ENCODE measurements at places on chromosomes 7 and 10. TPM values are rescaled to one million over a fixed set of nuclear protein-coding genes. Genes with fewer than 3 reads are reported as not detected.
A peak's percentile ranks its signal among the peaks of the same experiment; 100 is the strongest.

CLDN15 gene
- 7.6 TPM for total RNA-seq

SDK1 gene
- total RNA-seq = 5.5 TPM

GIMAP6 gene
- 52.7 TPM for total RNA-seq

JMJD1C gene
- total RNA-seq = 68.0 TPM

GRCh38 chr7:33876596-33877274 lies 28.6 kb upstream of the BMPER start:
- H3K4me3 ChIP-seq = no peak overlapping the region
- DNase-seq = no peak
- H3K27me3 ChIP-seq = no peaks in the 10 kb centered on the region
- H3K4me1 ChIP-seq = no peaks in the 10 kb centered on the region
- H3K27ac ChIP-seq = peak overlapping the region; percentile 14

- H3K27me3 ChIP-seq = no peaks in the 10 kb centered on the region
- peaks cover 31% of the 10 kb centered on the region for H3K4me1 ChIP-seq
- DNase-seq = no peak
- no peaks in the 10 kb centered on the region for H3K36me3 ChIP-seq
Measured at GRCh38 chr7:6252748-6253147, 19.7 kb downstream of the CYTH3 start.

GRCh38 chr10:97782455-97783228 lies 10.8 kb upstream of the SFRP5 start:
- no peak for DNase-seq
- no peak overlapping the region for H3K4me3 ChIP-seq
- peaks cover 9% of the 10 kb centered on the region for H3K4me1 ChIP-seq
- H3K36me3 ChIP-seq = no peaks in the 10 kb centered on the region
- no peak overlapping the region for H3K27ac ChIP-seq

- H3K36me3 ChIP-seq = no peaks in the 10 kb centered on the region
- H3K27me3 ChIP-seq = no peaks in the 10 kb centered on the region
- H3K4me3 ChIP-seq = no peak overlapping the region
- no peak for DNase-seq
- H3K4me1 ChIP-seq = no peaks in the 10 kb centered on the region
Measured at GRCh38 chr10:71948496-71949067, 15.6 kb upstream of the CHST3 start.

DNA sequence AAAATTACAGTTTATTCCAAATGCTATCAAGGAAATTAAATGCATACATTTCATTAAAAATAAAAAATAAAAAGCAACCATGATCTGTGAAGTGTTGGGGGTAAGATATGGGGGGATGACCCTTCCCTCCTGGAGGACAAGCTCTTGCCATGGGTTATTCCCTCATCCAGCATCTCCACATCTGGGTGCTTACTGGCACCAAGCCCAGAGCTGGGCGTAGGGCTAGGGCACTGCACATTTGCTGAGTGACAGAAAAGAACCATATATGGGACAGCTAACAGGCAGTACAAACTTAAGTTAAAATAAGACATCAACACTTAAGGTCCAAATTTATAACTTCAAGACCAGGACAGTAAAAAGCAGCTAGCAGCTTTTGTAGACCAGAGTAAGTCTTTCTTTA lies 10.2 kb downstream of the CCDC6 start:
- no peaks in the 10 kb centered on the region for H3K36me3 ChIP-seq
- DNase-seq = no peak
- no peak overlapping the region for H3K4me3 ChIP-seq
- H3K27ac ChIP-seq = no peak overlapping the region
- H3K4me1 ChIP-seq = peaks cover 33% of the 10 kb centered on the region

DNA sequence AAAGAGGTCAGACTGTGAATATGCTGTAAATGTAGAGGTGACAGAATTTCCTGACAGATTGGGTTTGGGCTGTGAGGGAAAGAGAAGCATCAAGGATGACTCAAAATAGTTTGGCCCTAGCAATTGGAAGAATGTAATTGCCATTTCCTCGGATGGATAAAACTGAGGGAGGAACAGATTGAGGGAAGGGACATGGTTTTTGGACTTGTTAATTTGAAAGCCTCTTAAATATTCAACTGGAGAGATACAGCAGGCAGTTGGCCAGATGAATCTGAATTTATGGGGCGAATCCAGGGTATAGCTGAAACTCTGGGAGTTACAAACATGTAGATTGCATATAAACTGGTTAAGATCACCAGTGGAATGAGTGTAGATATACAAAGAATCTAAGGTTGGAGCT lies 3.4 kb downstream of the VPS50 start:
- no peak overlapping the region for H3K27ac ChIP-seq
- H3K4me3 ChIP-seq = no peak overlapping the region
- H3K27me3 ChIP-seq = no peaks in the 10 kb centered on the region
- peaks cover 25% of the 10 kb centered on the region for H3K4me1 ChIP-seq
- peaks cover under 1% of the 10 kb centered on the region for H3K36me3 ChIP-seq
- DNase-seq = no peak

DNA sequence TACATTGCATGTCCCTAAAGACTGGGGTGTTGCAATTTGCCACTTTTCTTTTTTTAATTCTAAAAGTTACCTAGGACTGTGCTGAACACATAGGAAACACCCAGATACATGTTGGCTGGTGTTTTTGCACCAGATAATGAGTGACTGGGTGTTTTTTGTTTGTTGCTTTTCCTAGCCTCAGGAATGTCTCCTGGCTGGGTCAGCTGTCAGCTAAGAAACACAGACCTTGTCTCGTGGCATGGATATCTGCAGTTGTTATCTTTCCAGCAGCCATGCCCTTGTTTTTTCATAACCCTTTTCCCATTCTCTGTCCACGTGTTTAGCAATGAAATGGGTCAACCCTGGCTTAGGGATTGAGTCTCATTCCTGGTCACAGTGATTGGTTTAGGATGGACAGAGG lies 433.9 kb upstream of the ZMIZ1 start:
- no peaks in the 10 kb centered on the region for H3K36me3 ChIP-seq
- no peaks in the 10 kb centered on the region for H3K4me1 ChIP-seq
- H3K4me3 ChIP-seq = no peak overlapping the region
- no peak overlapping the region for H3K27ac ChIP-seq
- no peaks in the 10 kb centered on the region for H3K27me3 ChIP-seq

- H3K4me3 ChIP-seq = no peak overlapping the region
- no peak for DNase-seq
- H3K36me3 ChIP-seq = no peaks in the 10 kb centered on the region
Measured at GRCh38 chr10:1160561-1161314, 104.6 kb downstream of the WDR37 start.

Measured in left lung (tissue), 14 donors.